ACHN (cell line): ENCODE measurements at places on chromosomes 12 and 14.

DNA sequence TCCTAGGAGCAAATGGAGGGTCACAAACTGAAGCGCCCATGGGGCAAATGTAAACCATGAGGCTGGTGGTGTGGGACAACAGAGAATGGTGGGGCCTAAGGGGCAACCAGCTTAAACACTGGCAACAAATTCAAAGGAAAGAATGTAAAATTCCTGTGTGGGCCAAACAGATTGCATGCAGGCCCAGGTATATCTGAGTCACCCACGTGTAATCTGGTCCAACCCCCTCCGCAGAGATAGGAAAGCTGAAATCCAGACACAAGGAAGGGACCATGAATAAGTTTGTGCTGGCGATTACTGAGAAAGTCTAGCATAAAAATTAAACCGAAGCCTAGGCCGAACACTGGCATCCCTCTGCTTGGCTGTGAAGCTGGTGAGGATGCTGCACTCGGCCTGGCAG, 71.6 kb downstream of the ITPK1 start:
- no peak for DNase-seq

- DNase-seq: no peak
These were observed 8.3 kb upstream of the VDR start for GRCh38 chr12:47913081-47913480.

DNA sequence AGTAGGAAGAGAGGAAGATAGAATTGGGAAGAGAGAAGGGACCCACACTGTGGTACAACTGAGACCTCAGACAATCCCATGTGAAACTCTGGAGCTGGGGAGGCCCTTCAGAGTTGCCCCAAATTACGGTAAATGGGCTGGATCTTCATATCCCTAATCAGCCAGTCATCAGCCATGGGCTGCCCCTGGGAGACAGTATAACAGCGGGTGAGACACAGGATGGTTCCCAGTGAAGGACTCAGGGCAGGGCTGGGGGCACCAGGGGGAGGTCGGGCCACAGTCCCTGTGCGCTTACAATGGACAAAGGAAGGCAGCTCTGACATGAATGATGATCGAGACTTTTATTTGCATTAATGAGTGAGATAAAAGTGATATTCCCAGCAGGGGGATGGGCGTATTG, 74.2 kb upstream of the BDKRB2 start:
- no peak for DNase-seq

DNA sequence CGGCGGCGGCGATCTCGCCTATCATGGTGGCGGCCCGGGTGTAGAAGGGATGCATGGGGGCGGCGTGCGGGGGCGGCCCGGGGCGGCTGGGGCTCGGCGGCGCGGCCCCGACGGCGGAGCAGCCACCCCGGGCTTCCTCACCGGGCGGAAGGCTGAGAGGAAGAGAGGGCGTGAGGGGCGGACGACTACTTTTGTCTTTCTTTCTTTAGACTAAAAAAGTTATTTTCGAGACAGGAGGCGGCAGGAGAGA, 240 bp downstream of the BTG1 start:
- DNase-seq: no peak

DNA sequence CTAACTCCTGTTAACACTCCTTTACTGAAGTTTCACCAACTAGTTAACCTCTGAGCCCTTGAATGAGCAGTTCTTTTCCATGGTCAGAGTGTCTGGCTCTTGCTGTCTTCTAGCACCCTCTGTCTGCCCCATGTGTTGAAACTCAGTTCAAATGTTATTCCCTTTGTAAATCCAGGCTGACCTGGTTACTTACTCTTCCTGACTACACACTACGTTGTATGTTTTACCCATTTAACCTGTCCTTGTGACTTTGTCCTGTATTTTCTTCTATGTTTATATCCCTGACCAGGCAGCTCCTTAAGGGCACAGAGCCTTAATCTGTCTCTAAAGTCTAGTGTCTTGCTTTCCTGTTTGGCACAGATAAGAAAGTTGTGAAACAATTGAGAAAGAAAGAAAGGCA, 389.0 kb upstream of the RPL10L start:
- peak; percentile 51 for DNase-seq

GRCh38 chr12:102093319-102093718, 26.6 kb downstream of the NUP37 start:
- no peak for DNase-seq

- DNase-seq: no peak
These were observed 32.8 kb downstream of the CCDC91 start for GRCh38 chr12:28223025-28223554.
